ENCODE measurements at places on chromosomes 11 and 22. TPM values are rescaled to one million over a fixed set of nuclear protein-coding genes. Genes with fewer than 3 reads are reported as not detected.
A peak's percentile ranks its signal among the peaks of the same experiment; 100 is the strongest.

DNA sequence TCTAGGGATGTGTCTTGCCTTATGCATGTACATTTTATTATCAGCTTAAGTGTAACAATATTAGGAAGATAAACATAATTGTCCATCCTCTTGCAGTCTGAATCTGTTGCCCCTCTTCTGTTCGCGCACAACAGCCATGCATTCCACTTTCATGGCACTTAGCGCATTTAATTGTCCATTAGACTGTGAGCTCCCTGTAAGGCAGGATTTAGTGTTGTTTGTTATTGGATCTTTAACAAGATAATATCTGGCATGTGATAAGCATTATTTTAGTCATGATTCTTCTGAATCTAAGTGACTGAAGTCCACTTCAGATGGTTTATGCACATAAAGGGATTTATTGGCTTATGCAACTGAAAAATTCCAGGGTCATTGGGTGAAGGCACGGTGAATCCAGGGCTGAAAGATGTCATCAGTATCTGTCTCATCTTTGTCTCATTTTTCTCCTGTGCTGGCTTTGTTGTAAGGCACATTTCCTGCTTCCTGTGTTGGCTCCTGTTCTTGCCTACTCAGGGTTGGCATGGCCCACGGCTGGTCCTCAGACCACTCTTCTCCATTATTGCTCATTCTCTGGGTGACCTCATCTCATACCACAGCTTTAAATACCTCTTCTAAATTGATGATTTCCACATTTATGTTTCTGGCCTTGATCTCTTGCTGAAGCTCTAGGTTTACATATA lies 37.6 kb downstream of the ATXN10 start:
- DNase-seq: no peak
- H3K27ac ChIP-seq: peak overlapping the region; percentile 50
- no peaks in the 10 kb centered on the region for H3K27me3 ChIP-seq
- H3K36me3 ChIP-seq: peaks cover 49% of the 10 kb centered on the region
- no peak overlapping the region for H3K4me3 ChIP-seq
- peaks cover 24% of the 10 kb centered on the region for H3K4me1 ChIP-seq

GRCh38 chr11:21350613-21351012 lies 681.2 kb downstream of the NELL1 start:
- H3K4me3 ChIP-seq: no peak overlapping the region
- no peak for DNase-seq
- no peak overlapping the region for H3K27ac ChIP-seq
- H3K36me3 ChIP-seq: no peaks in the 10 kb centered on the region
- no peaks in the 10 kb centered on the region for H3K27me3 ChIP-seq

DNA sequence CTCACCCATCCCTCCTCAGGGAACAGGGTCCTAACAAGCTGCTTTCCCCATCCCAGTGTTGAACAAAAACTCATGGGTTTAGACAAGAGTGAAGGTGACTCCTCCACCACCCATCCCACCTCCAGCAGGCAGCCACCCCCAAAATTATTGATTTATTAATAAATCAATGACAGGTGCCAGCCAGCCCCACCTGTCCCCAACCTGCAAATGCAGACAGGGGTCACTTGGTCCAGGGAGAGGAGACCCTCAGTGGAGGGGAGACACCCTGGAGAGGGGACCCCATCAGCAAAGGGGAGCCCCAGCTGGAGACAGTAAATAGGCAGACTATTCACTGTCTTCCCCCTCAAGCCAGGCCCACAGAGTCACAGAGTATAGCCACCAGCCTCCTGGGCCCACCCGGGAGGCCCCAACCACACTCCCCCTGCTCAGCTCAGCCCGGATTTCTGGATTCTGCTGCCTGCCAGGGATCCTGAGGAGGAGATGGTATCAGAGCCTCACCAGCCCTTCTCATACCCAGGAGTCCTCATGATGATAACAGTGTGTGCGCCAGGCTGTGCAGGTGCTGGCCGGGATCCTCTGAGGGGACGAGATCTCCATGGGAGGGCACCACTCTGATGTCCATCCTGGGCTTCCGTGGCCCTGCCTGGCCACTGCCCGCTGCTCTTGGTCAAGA lies 8.8 kb upstream of the CD81 start:
- no peaks in the 10 kb centered on the region for H3K36me3 ChIP-seq
- H3K27ac ChIP-seq: no peak overlapping the region
- no peak overlapping the region for H3K4me3 ChIP-seq
- peaks cover 8% of the 10 kb centered on the region for H3K27me3 ChIP-seq

The B4GALNT4 gene
- total RNA-seq: 4.1 TPM

DNA sequence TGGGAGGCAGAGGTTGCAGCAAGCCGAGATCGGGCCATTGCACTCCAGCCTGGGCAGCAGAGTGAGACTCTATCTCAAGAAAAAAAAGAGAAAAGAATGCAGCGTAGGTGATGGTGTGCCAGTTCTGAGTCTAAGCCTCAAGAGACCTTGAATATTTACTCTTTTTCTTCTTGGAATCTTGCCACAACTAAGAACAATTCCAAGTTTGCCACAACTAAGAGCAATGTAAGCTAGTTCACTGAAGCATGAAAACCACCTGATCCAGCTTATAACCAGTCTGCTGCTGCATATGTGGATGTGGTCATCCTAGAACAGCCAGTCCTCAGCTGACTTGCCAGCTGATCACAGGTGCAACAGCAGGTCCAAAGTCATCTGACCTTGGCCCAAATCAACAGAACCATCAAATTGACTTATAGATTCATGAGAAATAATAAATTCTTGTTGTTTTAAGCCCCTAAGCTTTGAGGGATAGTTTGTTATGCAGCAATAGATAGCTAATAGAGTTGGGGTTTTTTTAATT lies 25.4 kb upstream of the SEZ6L start:
- H3K4me3 ChIP-seq: no peak overlapping the region
- no peak for DNase-seq

DNA sequence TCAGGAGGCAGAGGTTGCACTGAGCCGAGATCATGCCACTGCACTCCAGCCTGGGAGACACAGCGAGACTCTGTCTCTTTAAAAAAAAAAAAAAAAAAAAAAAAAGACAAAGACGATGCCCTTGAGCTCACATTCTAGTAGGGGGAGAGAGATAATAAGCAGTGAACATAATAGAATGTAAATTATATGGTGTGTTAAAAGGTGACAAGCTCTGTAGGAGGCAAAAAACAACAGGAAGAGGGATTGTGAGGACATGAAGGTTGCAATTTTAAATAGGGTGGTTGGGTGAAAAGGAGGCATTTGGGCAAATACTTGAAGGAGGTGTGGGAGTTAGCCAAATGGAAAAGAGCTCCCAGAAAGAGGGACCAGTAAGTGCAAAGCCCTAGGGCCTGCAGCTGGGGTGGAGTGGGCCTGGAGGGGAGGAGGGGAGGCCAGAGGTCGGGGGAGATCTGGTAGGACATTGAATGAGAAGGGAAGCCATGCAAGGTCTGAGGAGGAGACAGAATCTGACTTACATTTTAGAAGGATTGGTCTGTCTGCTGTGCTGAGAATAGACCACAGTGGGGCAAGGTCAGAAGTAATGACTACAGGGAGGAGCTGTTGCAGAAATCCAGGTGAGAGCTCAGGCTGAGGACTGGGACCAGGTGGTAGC lies 26.6 kb downstream of the P2RY2 start:
- peaks cover 6% of the 10 kb centered on the region for H3K4me1 ChIP-seq
- DNase-seq: no peak
- H3K4me3 ChIP-seq: no peak overlapping the region

DNA sequence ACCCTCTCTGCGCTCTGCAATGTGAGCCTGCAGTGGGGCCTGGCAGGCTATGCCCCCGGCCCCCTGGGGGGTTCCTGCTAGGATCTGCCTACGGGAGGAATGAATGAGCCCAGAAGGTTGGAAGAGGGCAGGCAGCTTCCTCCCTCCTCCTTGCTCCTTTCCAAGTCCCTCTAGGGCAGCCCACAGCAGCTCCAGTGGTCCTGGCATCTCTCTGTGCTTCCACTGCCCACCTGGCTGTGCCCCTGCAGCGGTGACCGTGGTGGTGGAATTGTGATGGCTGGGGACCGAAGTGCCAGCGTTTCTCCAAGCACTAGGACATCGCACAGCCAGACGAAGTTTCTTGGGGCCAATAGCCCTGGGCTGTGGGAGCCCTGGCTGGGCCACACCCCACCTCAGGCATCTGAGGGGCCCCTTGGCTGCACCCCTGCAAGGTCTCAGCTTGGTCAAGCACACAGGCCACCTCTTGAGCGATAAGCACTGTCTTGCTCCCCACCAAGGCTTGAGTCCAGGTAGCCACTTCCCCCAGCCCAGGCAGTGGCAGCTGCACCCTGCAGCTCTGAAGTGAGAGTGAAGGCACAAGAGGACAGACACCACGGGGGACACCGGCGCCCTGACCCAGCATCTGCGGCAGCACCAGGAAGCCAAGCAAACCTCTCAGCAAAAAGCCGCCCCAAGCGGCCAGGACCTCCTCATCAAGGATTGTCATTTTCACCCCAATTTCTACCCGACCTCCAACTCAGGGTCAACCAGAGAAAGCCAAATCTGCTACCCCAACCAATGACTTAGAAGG lies 346.3 kb downstream of the CTTN start:
- H3K27ac ChIP-seq: no peak overlapping the region
- no peak for DNase-seq
- H3K36me3 ChIP-seq: no peaks in the 10 kb centered on the region

DNA sequence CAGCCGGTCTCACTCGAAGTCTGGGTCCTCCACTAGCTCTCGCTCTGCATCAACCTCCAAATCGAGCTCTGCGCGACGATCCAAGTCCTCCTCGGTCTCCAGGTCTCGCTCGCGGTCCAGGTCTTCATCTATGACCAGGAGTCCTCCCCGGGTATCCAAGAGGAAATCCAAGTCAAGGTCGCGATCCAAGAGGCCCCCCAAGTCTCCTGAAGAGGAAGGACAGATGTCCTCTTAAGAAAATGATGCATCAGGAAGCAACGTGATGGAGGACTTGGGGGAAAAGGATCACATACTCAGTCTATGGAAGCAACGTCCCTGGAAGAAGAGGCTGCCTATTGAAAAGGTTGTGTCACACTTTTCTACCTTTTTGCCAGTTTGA lies 1.1 kb downstream of the SRSF8 start:
- peaks cover 18% of the 10 kb centered on the region for H3K36me3 ChIP-seq
- H3K4me1 ChIP-seq: peaks cover 18% of the 10 kb centered on the region
- peak overlapping the region; percentile 98 for H3K27ac ChIP-seq
- peaks cover 12% of the 10 kb centered on the region for H3K27me3 ChIP-seq
- no peak for DNase-seq

DNA sequence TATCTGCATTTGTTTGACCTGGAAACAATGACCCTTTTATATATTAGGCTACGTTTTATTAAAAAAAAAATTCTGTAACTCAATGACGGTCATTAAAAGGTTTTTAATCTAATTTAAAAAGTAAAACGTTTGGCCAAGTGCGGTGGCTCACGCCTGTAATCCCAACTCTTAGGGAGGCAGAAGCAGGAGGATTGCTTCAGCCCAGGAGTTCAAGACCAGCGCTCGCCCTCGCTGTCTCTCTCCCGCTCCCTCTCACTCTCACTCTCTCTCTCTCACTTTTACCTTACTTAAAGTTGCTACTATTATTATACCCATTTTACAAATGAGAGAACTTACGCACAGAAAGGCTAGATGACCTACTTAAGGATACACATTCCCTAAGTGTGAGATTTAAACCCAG lies 814 bp upstream of the NARS2 start:
- H3K27ac ChIP-seq: peak overlapping the region; percentile 92
- H3K27me3 ChIP-seq: no peaks in the 10 kb centered on the region
- peak overlapping the region; percentile 94 for H3K4me3 ChIP-seq

- no peak overlapping the region for H3K27ac ChIP-seq
- H3K4me1 ChIP-seq: peaks cover 27% of the 10 kb centered on the region
- no peak for DNase-seq
These were observed 42.4 kb downstream of the PIK3C2A start for GRCh38 chr11:17165247-17165890.

GRCh38 chr11:14908214-14908880 lies 16.3 kb upstream of the CYP2R1 start:
- peak; percentile 81 for DNase-seq
- H3K4me3 ChIP-seq: no peak overlapping the region
- H3K27me3 ChIP-seq: no peaks in the 10 kb centered on the region
- peak overlapping the region; percentile 11 for H3K27ac ChIP-seq
- H3K36me3 ChIP-seq: peaks cover 1% of the 10 kb centered on the region
- peaks cover 45% of the 10 kb centered on the region for H3K4me1 ChIP-seq

GRCh38 chr11:3854660-3854976 lies 846 bp upstream of the STIM1 start:
- H3K27me3 ChIP-seq: no peaks in the 10 kb centered on the region
- H3K4me3 ChIP-seq: peak overlapping the region; percentile 78
- H3K27ac ChIP-seq: peak overlapping the region; percentile 99
- peaks cover 52% of the 10 kb centered on the region for H3K4me1 ChIP-seq
- H3K36me3 ChIP-seq: peaks cover 15% of the 10 kb centered on the region

- H3K4me1 ChIP-seq: no peaks in the 10 kb centered on the region
- H3K27ac ChIP-seq: no peak overlapping the region
- peak; percentile 53 for DNase-seq
- H3K27me3 ChIP-seq: no peaks in the 10 kb centered on the region
- H3K36me3 ChIP-seq: no peaks in the 10 kb centered on the region
These were observed 30.9 kb upstream of the CSNK1E start for GRCh38 chr22:38347944-38348750.

DNA sequence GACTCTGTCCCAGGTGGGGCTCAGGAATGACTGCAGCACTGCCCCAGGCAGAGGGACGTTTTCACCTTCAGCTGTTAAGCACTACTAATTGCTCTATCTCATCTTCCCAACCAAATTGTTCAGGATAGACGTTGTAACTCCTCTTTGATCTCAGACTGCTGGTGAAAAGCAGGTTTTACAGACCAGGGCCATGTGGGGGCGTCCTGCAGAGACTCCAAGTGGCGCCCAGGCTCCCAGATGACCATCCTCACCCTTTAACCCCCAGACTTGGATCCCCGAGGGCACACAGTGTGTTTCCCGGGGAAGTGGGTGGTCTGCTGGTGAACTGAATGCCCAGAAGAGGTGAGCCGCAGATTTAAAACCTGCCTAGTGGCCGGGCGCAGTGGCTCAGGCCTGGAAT lies 23.9 kb downstream of the FADD start:
- H3K27me3 ChIP-seq: peaks cover 20% of the 10 kb centered on the region
- H3K27ac ChIP-seq: no peak overlapping the region
- H3K36me3 ChIP-seq: no peaks in the 10 kb centered on the region
- DNase-seq: no peak

Measured in activated CD4-positive, alpha-beta T cell treated with anti-CD3 and anti-CD28 coated beads, Interleukin-2, amount 10 ng/mL, durations not matched to agents 24 days and 14 days (primary cell).